ENCODE measurements at places on chromosomes 6 and 20. TPM values are rescaled to one million over a fixed set of nuclear protein-coding genes. Genes with fewer than 3 reads are reported as not detected.

Gene SLC22A2
- total RNA-seq, result not detected

Gene RSPO4
- total RNA-seq, result 0.84 TPM

Gene ERVFRD-1
- total RNA-seq, result not detected

Gene GLP1R
- not detected for total RNA-seq
